ENCODE measurements at places on chromosomes 7 and 10.

DNA sequence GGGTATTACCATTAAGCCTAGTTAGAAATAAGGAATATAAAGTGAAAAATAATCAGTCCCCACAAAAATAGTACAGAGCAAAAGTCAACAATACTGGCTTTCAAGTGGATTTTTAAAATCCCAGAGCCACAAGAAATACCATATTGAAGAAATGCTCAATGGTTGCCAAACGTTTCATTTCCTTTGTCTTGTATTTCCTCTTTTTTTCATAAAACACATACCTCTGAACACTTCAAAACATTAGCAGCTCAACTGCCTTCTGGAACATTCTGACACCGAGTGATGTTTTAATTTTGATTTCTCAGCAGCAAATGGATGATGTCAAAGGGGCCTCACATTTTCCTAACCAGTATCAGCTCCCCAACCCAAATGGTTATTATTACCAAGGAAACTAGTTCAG is 10.5 kb downstream of the NOD1 start:
- no peak for DNase-seq

- no peak for DNase-seq
These were observed 1.2 kb downstream of the MLXIPL start for GRCh38 chr7:73622909-73623797.

GRCh38 chr7:43303740-43304241 is 191.3 kb downstream of the HECW1 start:
- no peak for DNase-seq

- no peak for DNase-seq
These were observed 521.2 kb upstream of the TEX47 start for GRCh38 chr7:89316584-89317251.

DNA sequence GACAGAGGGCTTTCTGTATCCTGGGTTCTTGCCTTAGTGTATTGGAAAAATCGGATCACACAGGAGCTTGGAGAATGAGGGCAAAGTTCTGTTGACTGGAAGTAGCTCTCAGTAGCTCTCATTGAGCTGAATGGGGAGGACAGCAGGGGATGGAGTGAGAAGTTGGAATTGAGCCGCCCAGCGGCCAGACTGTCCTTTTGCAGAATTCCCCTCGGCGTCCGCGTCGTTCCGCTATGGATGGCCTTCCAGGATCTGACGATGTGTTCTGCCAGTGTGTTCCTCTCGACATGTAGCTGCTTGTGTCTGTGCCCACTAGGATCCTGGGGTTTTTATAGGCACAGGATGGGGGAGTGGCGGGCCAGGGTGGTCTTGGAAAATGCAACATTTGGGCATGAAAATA is 351.8 kb upstream of the SEMA3A start:
- DNase-seq = no peak

DNA sequence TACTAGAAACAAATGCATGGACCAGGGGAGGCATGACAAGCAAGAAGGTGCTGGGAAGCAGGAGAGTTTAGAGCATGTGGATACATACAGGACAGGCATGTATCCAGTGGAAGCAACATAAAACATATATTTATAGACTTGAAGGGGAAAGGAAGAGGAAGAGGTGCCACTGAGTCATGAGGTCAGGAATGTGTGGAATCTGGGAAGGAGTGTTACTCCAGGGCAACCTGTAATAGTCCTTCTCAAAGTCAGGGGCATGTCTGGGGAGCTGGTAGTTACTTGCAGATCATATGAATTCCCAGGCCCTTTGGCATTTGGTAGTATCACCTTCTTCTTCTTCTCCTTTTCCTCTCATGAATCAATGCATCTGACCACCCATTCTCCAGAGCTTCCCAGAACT is 246.6 kb downstream of the XPNPEP1 start:
- DNase-seq = no peak

GRCh38 chr7:22853674-22854157 is 31.1 kb upstream of the TOMM7 start:
- DNase-seq = no peak

DNA sequence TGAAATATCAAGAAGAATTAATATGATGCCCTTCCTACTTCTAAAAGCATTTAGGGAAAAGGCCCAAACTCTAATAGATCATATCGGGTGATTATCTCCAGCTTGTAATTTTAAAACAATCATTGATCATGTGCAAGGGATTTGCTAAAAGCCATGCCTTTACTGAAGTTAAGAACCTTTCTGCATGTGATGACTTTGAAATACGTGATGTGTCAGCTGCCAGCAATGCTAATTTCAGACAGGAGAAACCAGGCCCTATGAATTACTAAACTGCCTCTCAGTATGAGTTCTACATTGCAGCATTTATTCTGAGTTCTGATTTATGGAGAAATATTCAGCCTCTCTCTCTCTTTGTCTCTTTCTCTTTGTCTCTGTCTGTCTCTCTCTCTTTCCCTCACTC is 203.6 kb upstream of the AKR1E2 start:
- no peak for DNase-seq

DNA sequence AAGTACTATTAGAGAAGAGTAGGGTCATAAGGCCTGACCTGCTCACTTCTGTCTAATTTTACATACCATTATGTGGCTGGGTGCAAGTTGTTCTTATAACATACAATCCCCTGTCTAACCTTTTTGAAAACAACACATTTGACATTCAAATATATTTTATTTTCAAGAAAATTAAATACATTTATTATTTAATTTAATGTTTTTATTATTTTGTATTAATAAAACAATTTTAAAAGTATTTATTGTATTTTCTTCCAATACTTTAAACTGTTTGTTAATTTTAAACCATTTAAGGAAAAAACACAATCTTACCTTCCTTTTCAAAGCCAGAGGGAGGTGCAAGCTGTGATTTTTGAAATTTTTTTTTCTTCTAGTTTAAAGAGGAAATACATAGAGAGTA is 232.8 kb downstream of the KCND2 start:
- DNase-seq = no peak

- no peak for DNase-seq
These were observed 183.2 kb upstream of the NEBL start for GRCh38 chr10:21080261-21080660.

GRCh38 chr10:31836569-31837406 is 91.8 kb downstream of the ARHGAP12 start:
- no peak for DNase-seq

DNA sequence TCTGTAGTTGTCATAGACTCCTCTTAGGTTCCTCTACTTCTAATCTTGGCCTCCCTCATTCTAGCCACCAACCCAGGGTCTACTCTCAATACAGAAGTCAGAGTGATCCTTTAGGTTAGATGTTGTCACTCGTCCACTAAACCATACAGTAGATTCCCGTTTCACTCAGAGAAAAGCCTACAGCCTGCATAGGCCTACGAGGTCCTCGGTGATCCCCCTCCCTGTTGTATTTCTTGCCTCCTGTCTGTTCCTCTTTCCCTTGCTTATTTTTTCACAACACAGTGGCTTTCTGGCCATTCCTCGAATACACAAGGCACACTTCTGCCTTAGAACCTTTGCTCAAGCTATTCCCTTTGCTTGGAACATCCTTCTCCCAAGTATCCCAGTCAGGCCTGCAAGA is 183.0 kb upstream of the PRSS1 start:
- DNase-seq = no peak

DNA sequence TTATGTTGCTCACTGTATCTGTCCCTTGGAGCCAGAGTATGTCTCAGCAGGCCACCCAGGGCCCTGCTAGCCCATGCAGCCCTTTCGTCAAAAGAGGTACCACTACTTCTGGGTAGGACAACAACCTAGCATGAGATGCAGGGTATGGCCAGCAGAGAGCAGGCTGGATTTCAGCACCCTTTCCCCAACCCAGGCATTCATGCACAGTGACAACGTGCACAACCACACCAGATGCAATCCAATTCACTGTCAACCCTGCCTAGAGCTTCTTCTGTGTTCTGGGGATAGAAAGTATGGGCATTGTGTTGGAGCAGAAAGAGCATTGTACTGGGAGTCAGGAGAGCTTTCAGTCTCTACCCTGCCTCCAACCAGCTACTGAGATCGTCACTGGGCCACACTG is 37.9 kb downstream of the JAZF1 start:
- no peak for DNase-seq

DNA sequence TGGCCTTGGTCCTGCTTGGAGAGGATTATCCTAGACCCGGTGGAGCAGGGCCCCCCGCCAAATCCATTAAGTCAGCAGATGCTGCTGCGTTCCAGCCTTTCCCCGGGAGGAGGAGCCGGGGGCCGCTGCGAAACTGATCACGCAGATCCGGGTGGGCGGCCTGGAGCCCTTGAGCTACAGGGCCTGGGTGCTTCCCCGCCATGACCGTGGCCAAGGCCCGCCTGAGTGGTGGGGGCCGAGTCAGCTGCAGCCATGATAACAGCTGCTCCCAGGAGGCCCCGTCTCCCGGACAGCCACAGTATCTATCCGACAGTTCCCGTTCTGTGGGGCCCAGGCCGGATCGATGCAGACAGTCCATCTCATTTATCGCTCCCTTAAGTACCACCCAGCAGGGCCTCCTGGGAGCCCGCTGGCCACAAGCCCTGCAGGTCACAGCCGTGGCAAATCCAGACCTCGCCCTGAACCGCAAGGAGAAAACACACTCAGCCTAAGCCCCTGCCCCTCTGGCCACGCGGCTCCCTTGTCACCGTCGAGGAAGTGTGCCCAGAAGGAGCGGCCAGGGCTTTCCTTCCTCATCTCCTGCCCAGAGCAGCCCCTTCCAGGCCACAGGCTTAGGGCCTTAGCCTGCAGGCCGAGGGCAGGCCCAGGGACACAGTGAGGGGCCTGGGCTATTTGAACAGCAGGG is 34.4 kb upstream of the SLC29A4 start:
- no peak for DNase-seq

GRCh38 chr7:123748171-123748733 is 551 bp downstream of the WASL start:
- DNase-seq = peak; percentile 20

GRCh38 chr7:23530405-23530804 is 1.4 kb downstream of the TRA2A start:
- DNase-seq = peak; percentile 37
